ENCODE measurements at places on chromosomes 3 and 15.
A peak's percentile ranks its signal among the peaks of the same experiment; 100 is the strongest.

DNA sequence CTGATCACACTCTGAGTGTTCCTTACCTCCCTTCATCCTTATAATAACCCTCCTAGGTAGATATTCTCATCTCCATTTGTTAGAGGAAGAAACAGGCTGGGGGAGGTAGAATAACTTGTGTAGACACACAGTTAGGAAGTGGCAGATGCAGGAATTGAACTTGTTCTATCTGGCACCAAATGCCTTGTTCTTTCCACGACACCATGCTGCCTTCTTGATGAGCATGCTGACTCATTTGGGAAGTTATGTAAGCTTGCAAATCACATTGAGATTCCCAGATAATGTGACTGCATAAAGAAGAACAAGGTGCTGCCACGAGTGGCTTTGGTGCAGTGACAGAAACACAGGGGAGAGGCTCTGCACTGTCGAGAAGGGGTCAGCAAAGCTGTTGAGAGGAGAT is 27.5 kb upstream of the NDUFB4 start:
- DNase-seq = no peak

GRCh38 chr3:56975567-56975966 is 84.9 kb upstream of the SPATA12 start:
- DNase-seq = no peak

GRCh38 chr3:105868431-105868741 is 426 bp downstream of the CBLB start:
- DNase-seq = peak; percentile 63

DNA sequence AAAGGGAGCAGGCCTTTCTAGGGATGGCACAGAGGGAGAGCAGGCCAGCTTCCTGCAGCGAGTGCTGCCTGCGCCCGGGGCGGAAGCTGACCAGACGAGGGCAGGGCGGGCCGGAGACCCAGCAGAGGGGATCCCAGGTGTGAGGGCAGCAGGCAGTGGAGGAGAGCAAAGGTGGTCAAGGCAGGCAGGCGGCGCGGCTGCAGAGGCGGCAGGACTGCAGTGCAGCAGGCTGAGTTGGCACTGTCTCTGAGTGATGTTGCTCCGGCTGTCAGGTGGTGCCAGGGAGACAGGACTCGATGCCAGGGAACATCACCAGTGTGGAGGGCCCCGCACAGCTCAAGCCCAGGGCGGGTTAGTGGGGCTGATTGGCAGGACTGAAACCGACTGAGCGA is 22.3 kb upstream of the PLXNA1 start:
- no peak for DNase-seq

- peak; percentile 22 for DNase-seq
Observed at GRCh38 chr15:40695469-40695890, 506 bp downstream of the RAD51 start.

DNA sequence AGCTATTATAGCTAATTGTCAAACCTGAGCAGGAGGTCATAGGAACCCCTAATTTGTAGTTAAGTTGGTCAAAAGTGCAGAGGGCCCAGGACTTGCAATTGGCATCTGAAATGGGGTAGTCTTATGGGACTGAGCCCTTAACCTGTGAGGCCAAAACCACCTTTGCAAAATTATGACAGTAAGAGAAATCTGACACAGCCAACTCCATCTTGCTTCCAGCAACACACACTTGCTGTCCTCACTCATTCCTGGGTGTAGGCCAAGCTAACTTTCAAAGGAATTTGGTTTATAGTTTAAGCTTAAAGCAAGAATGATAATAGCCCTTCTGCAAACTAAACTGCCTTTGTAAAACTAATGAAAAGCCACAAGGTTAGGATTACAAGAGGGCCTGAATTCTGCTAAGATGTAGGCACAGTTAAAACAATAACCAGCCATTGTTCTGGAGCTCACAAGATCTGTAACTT is 57.6 kb upstream of the FRMD4B start:
- DNase-seq = no peak

DNA sequence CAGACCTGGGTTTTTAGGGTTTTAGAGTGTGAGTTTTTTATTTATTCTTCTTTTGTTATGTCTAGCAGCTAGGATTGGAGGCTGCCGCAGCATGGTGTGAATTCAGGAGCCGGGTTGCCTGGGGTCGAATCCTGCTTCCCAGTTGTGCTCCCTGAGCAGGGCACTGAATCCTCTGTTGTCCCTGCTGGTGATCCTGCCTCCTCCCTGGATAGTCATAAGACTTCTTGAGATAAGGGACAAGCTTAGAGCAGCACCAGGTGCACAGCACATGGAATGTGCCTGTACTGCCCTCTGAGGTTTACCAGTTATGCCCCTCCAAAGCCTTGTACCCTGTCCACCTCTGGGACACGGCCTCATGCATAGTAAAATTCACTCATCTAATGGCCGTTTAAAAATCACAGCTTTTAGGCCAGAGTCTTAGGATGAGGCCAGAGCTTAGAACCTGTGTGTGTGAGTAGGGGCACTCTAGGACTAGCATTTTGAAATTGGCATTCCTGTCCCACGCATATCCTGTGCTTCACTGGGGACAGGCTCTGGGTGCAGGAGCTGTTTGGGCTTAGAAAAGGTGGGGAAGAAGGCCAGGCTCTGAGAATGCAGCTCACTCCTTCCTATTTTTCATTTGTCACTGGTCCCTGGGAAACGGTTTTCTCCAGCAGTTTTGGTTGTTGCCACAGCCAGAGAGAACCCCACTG is 47.7 kb downstream of the CHCHD6 start:
- no peak for DNase-seq

GRCh38 chr15:66498501-66499386 is 1.2 kb upstream of the SNAPC5 start:
- peak; percentile 40 for DNase-seq

- no peak for DNase-seq
Observed at GRCh38 chr3:115244350-115244749, 97.3 kb upstream of the ZBTB20 start.

DNA sequence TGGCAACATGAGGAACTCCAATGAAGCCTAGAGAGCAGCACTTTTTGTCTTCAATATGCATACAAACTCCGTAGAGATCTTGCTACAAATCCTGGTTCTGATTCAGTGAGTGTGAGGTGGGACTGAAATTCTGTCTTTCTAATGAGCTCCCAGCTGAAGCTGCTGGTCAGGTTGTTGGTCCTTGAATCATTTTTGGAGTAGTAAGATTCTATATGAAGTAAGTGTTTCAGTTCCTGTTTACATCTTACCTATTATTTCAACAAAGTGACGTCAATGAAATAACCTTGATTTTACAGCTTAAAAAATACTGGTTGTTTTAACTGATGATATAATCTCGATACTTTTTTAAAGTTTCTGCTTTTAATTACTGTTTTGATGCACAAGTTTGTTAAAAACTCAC is 33.9 kb downstream of the SHQ1 start:
- no peak for DNase-seq

GRCh38 chr3:35296533-35296932 is 342.8 kb upstream of the ARPP21 start:
- peak; percentile 9 for DNase-seq

- no peak for DNase-seq
Observed at GRCh38 chr15:67781907-67782690, 43.2 kb upstream of the SKOR1 start.

DNA sequence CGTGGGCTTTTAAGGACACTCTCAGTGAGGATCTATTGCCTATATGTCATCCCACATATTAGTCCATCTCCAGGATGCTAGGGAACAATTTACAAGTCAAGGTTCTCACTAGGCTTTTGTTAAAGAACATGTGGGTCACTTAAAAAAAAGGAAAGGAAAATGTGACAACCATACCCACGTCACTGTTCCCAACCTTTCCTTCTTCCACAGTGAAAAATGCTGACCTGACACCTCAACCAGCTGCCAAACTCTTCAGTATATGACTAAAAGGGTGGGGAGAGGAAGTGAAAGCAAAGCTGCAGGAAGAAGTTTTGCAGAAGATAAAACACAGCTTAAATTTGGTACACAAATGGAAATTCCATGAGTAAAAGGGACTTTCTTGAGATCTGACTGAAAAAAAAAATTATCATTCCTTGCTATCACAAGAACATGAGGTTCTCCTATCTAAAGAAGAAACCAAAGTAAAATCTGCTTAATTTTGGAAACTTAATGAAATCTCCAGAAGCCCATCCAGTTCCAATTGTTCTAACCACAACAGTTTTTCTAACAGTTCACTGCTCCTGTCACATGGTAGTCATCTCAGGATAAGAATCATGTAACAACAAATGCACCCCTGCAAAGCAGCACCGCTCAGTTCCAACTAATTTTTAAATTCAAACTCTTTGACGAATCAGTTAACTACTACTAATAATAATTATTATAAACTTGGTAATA is 117.0 kb upstream of the TSPAN3 start:
- peak; percentile 79 for DNase-seq

- DNase-seq = peak; percentile 58
Observed at GRCh38 chr3:30356866-30357753, 249.3 kb upstream of the TGFBR2 start.

- no peak for DNase-seq
Observed at GRCh38 chr15:48777645-48778330, 33.1 kb downstream of the CEP152 start.

DNA sequence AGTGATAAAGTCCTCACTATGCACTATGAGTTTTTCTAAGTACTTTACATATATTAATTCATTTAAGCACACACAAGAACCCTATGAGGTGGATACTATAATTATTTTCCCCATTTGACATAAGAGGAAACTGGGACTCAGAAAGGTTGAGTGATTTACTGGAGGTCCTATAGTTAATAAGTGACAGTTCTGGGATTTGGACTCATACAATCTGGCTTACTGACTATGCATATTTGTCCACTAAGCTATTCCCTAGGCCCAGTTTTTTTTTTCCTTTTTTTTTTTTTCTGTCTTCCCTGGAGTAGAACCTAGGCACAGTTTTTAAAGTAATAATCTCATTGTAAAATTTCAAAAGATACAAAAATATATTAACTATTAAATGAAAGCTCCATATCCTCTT is 6.3 kb upstream of the RTP2 start:
- no peak for DNase-seq

DNA sequence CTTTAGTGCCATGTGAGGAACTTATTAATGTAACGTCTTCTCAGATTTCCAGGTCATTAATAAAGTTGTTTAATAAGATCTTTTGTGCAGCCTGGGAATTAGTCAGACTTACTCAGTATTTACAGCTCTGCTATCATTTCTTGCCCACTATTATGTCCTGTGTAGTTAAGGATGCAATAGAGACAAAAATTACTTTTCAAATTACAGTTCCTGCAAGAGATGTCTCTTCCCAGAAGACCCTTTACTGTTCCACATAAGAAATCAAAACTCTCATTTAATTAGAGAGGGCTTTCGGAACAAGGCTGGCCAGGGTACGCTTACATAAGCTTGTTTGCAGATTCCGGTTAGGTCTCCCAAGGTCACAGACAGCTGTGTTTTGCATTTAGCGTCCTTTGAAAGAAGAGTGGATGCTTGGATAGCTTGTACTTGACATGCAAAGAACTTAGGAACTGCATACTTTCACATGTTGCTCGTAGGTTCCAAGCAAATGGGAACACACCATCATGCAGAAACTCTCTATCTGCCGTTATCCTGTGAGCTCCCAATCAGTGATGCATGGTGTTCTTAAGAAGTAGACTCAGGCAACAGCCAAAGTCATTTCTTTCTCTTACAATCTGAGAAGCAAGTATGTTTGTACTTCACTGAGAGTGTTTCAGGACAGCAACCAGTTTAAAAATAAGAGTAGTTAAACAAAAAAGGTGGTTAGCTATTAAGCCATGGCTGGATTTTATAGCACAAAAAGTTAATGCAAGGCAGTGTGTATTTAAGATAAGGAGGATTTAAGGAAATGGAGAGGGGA is 37.4 kb downstream of the FILIP1L start:
- DNase-seq = no peak

DNA sequence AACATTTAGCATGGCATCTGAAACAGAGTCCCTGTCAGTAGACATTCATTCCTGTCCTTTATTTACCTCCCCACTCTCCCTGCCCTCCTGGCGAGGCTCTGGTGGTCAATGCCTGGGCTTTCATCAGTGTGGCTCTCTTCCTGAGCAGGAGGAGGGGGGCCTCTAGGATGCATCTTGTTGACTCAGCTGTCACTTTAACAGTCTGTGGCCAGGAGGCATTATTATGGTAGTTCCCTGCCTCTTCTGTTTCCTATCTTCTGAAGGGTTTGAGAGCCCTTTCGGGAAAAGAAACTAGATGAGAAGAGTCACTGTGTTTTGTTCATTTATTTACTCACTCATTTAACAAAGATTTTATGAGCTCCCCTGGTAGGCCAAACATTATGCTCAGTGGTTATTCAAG is 2.4 kb upstream of the PPP1R14D start:
- peak; percentile 76 for DNase-seq

DNA sequence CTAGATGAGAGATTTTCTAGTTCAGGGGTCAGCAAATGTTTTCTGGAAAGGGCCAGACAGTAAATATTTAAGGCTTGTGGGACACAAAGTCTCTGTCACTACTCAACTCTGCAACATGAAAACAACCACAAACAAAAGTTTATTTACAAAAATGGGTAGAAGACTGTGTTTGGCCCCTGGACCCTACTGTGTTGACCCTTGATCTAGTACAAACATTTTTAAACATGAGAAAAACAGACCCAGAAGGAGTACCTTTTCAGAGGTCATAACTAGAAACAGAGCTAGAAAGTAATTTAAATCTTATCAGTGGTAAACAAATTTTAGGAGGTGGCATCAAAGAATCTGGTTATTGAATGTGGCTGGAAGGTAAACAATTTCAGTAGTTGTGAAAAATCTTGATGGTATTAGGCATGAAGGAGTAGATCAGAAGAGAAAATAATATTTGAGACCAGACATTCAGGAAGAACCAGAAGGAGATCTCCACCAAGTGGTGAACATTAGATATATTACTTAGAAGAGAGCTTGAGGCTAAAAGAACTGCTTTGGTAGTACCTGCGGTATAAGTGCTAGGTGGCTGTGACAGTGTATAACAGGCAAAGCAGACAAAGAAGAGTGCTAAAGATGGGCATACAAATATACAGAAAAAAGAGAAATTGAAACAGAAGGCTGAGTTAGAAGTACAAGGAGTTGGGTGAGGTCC is 101.7 kb downstream of the NR1I2 start:
- no peak for DNase-seq

GRCh38 chr3:70856414-70857162 is 544.1 kb upstream of the MDFIC2 start:
- peak; percentile 81 for DNase-seq

GRCh38 chr3:139473155-139473771 is 3.1 kb downstream of the RBP2 start:
- peak; percentile 47 for DNase-seq

- no peak for DNase-seq
Observed at GRCh38 chr3:60424942-60425341, 826.3 kb downstream of the FHIT start.

- DNase-seq = no peak
Observed at GRCh38 chr3:33732394-33732793, 14.3 kb upstream of the CLASP2 start.

GRCh38 chr3:127551178-127551577 is 39.4 kb downstream of the TPRA1 start:
- no peak for DNase-seq

Data from LHCN-M2 (cell line).